Fibroblast of mammary gland (primary cell): ENCODE measurements at places on chromosomes 6 and 20.

DNA sequence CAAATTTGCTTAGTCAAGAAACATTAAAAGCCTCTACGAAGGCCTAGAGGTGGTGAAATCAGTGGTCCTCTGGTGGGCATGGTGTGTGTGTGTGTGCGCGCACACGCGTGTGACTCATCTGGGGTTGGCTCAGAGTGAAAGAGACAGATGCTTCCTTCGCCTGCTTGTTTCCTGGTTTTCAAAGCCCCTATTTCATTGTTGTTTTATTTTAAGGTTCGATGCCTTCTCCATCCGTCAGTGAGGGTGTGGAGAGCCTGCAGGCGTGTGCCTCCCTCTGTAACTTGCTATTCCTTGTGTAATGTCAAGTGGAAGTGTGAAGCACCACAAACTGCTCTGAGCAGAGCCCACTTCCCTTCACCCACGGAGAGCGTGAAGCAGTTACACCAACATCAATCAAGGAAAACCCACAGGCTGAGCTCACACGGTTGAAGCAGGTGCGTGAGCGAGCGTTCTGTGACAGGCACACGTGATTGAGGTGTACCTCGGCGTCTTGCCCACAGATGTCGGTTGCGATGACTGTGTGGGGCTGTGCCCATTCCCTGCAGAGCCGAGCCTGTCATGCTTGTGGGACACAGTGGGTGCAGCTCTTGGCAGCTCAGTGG lies 233.9 kb downstream of the PRL start:
- no peak for DNase-seq

DNA sequence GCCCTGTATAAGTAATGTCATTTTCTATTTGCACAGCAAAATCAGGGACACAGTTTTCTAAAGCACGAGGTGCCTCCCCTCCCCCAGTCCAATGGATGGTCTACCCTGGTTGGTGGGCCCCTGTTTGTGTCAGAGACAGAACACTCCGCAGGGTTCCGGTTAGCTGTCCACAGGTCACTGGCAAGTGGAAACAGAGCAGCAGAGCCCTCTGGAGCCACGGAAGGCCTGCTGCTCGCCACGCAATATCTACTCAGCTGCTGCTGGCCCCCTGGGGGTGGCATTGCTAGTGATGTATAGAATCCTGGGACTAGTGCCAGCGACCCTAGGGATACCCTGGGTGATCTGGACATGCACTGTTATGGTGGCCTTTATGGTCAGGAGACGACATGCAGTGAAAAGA lies 50.4 kb downstream of the RIN2 start:
- DNase-seq, result no peak

DNA sequence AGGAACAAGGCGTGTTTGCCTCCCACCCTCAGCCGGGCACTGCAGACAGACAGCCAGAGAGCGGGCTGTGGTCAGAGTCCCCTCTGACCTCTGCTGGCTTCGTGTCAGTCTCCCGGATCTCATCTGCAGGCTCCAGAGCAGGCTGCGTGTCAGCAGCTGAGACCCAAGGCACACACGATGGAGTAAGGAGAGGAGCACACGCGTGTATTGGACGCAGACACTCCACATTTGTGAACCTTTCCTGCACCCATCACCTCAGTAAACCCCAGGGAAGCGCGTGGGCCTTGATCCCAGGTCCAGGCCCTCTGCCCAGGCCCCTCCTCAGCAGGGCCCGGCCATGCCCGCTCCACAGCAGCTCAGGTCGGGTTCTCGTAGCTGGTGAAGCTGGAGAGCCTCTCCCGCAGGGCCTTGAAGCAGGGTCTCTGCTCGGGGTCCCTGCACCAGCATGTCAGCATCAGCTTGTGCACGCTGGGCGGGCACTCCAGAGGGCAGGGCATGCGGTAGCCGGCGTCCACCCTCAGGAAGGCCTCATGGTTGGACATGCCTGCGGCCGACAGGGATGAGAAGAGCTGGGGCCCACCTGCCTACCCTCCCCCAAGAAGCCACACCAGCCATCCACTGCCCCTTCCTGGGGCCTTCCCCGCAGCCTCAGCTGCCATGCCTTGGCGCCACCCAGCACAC lies 7.9 kb downstream of the PTK6 start:
- DNase-seq, result no peak

DNA sequence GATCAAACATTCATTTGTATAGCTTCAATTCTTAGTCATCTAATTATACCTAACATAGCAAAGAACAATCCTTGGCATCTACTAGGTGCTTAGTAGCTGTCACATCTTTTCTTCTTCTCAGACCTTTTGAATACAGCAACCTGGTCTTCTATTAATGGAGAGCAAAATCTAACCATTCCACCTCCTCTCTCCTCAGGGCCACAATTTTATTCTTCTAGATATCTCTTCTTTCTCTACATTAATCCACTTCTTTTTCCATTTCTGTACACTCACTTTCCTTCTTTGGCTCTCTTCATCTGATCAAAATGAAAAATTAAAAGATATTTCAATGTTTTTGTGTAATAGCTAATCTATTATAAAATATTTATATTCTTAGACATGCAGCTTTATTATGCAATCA lies 9.0 kb upstream of the HLA-DOA start:
- no peak for DNase-seq

DNA sequence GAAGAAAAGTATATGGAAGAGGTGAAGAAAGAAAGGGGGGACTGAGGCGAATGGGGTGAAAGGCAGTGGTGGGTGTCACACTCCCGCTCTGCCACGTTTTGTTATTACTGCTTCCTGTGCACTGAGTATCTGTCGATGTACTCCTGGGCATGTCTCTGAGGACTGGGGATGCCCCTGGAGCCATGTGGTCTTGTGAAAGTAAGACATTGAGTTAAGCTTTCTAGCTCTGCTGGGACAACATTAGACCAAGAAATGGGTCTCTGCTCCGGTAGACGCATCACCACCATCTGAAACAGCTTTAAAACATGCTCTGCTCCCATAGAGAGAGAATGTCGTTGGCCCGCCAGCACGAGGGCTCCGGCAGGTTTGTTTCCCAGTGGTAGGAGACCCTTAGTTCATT lies 40.0 kb downstream of the IRF4 start:
- DNase-seq, result no peak

DNA sequence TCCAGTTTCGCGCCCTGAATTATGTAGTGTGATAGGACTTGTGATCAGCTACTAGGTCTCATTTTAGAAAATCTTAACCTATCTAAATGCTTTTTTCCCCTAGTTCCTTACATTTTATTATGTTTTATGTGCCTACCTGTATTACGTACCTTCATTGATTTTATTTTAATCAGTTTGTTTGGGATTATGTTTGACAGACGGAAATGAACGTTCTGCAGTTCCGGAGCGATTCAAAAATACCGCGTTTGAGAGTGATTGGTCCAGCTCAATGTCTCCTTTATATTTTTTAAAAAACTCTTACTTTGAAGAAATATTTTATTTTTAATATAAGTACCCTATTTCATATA lies 114.3 kb upstream of the BTN3A2 start:
- DNase-seq, result no peak

DNA sequence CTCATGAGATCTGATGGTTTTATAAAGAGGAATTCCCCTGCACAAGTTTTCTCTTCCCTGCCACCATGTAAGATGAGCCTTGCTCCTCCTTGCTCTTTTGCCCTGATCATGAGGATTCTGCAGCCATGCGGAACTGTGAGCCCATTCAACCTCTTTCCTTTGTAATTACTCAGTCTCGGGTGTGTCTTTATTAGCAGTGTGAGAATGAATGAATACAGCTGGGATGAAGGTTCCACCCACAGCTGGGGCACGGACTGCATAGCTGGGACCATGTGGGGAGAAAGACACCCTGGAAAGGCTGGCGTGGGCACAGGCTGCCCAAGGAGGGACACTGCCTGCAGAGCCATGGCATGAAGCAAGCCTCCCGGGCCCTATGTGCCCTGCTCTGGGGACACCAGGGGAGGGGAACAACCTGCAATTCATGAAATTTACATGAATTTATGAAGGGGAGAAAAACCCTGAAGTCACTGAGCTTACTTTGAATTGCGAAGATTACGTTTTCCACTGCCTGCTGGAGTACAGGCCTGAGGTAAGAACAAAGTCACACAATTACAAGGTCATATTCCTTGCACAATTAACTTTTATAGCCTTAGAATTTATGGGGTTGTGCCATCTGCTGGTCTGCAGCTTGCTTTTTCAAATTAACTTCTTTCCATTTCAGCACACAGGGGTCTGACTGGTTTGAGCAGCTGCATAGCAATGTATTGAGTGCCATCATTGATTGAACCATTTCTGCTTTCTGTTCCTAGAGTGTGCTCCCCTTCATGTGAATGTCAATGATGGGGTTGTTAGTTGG lies 46.2 kb downstream of the SLC22A1 start:
- no peak for DNase-seq

GRCh38 chr20:38404016-38404415 lies 31.1 kb downstream of the SNHG17 start:
- DNase-seq, result no peak

GRCh38 chr20:54355631-54356280 lies 119.6 kb upstream of the DOK5 start:
- peak; percentile 13 for DNase-seq

GRCh38 chr6:110013386-110013785 lies 35.3 kb downstream of the GPR6 start:
- DNase-seq, result no peak

DNA sequence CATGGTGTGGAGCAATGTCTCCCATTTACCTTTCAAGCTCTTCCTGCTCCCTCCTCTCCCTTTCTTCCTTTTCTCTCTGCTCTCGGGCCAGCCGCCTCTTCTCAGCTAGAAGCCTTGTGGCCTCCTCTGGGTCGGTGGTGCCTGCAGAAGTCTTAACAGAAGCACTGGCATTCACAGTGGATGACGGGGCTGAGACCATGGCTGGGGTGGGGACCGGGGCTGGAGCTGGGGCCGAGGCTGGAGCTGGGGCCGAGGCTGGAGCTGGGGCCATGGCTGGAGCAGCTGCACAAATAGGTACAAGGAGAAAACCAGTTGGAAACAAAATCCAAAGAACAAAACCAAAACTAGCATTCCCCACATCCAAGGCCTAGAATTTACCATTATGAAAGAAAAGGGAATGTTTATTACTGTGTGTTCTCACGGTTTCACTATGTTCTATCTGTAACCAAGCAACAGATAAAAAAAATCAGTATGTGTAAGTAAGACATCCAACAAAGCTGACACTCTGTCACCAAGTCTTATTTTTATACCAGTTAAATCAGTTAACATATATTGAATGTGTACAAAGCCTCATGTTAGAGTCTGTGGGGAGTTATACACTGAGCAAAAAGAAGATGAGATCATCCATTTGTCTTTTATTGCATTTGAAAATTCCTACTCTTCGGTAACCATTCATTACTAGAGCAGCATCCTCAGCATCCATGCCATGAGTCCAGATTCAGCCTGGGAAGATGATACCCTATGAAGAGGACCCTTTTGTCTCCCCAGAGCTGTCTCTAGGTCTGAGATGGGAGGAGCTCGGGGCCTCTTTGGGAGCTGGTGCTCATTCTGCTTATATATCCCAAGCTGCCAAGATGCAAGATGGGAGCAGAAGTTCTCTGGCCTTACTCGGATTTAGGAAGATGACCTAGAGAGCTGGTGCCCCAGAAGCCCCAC lies 73.0 kb upstream of the BCLAF1 start:
- no peak for DNase-seq

- DNase-seq, result no peak
These were observed 87.3 kb downstream of the SCML4 start for GRCh38 chr6:107736713-107737396.

DNA sequence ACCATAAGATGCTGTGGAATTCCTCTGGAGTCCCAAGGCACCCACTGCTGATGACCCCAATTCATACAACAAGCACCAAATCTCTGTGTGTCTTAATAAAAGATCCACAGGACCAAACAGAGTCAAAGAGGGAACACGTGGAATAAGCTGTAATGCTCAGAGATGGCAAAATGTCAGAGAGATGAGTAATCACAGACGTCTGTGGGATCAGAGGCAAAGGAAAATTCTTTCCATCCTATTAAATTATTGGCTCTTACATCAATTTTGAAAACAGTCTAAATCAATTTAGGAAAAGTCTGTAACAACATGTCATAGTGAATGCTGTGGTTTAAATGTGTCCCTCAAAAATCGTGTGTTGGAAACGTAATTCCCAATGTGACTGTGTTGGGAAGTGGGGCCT lies 17.5 kb upstream of the SAMD3 start:
- DNase-seq, result peak; percentile 83

DNA sequence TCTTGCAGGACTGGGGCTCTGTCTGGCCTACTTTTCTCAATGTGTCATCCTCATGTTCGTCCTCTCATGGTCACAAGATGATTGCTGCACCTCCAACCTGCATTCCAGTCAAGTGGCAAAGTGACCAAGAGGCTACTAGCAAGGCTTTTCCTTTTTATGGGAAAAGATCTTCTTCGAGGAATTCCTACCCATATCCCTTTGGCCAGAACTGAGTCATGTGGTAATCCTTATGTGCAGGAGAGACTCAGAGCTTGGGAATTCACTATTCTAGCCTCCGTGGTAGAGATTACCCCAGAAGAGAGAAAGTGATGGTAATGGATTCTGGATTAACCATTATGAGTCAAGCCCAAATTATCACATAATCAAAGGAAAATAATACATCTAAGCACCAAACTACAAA lies 162.7 kb downstream of the KCNQ5 start:
- DNase-seq, result peak; percentile 61

DNA sequence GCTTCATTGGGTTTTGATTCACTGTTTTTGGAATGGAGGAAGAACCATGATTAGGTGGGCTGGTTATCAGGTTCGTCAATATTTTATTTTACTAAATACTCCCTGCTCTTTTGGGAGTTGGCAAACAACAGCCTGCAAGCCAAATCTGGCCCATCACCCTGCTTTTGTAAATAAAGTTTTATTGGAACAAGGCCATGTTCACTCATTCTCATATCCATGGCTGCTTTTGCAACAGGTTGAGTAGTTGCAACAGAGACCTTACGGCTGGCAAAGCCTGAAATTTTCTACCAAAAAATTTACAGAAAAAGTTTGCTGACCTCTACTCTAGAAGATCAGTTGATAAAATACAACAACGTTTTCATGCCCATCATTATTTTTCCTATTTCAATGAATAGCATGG lies 45.1 kb downstream of the SYTL3 start:
- no peak for DNase-seq

DNA sequence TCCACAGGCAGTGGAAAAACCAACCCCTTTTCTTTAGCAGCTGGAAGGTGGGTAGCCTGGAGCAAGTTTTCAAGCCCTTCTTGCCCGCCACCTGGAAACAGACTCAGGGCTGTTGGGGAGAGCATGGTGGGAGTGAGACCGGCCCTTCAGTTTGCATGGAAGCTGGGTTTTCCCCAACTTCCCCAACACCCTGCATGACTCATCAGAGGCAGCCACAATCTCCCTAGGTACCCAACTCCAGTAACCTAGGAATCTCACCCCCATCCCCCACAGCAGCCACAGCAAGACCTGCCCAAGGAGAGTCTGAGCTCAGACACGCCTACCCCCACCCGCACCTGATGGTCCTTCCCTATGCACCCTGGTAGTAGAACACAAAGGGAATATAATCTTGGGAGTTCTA lies 86.3 kb upstream of the IRAK1BP1 start:
- no peak for DNase-seq

- no peak for DNase-seq
These were observed 198.9 kb downstream of the NKAIN2 start for GRCh38 chr6:124002377-124003081.

DNA sequence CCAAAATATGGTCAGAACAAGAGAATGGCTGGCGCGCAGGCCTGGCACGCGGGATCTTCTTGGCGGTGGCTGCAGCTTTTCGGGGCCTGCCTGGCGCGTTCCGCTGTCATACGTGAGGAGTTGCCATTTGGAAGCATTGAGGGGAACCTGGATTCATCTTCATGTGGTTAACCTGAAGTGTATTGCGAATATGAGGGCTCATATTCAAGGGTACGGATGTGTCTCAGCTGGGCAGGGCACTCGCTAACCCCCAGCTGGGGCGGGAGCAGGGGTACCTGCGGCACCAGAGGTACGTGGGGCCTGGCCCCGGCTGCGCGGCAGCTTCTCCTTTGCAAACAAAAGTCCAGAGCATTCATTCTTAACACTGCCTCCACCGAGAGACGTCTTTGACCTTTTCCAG lies 605.6 kb downstream of the QKI start:
- DNase-seq, result no peak
